DMS153 (cell line): ENCODE measurements at places on chromosomes 5 and 9.

DNA sequence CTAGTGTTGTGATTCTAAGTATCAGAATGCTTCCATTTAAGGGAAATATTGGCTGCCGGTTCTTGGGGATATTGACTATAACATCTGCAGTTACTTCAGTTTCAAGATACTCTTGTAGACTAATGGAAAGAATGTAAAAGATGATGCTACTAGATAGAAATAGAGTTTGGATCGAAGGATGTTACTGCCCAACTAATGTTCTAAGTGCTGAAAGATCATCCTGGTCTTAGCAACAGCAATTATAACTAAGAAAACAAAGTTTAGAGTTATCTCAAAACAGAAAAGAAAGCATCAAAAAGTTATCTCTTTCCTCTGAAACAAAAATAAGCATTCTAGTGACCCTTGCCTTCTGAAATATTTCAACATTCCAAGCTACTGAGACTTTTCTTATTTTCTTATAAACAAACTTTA is 49.9 kb downstream of the ITGA1 start:
- no peak for DNase-seq

GRCh38 chr9:122393284-122393983 is 22.6 kb downstream of the PTGS1 start:
- DNase-seq = no peak

DNA sequence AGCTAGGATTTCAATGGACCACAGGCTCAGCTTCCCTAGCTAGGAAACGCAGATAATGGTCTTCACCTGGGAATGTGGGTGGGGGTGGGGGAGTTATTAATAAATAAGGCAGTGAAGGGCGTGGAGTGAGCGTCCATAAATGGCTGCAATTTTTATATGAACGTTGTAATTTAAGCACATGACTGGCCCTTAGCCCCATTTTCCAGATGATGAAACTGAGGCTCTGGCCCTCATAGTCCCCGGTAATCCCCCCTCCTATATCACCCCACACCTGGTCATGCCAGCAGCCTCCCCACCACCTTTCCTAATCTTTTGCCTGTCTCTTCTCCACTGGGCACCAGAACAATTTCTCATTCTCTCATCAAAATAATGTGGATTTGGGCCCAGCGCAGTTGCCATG is 61.9 kb upstream of the LMX1B start:
- DNase-seq = no peak

- DNase-seq = no peak
Observed at GRCh38 chr5:39062530-39062929, 11.7 kb downstream of the RICTOR start.

DNA sequence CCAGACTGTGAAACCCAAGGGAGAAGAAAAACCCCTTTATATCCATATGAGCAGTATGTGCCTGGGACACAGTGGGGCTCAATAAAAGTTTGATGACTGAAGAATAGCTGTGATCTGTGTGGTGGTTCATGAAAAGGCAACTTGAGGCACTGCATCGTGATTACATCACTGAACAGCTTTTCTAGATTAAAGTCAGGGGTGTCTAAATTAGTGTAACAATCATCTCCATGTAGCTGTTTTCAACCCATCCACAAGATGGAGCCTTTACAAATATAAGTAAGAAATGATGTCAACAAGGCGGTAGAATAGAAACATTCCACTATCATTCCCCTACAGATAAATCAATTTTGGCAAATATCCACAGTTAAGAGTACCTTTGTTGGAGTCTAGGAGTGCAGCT is 55.5 kb downstream of the PRRC1 start:
- no peak for DNase-seq

- no peak for DNase-seq
Observed at GRCh38 chr9:7382304-7382703, 417.3 kb downstream of the DMAC1 start.

DNA sequence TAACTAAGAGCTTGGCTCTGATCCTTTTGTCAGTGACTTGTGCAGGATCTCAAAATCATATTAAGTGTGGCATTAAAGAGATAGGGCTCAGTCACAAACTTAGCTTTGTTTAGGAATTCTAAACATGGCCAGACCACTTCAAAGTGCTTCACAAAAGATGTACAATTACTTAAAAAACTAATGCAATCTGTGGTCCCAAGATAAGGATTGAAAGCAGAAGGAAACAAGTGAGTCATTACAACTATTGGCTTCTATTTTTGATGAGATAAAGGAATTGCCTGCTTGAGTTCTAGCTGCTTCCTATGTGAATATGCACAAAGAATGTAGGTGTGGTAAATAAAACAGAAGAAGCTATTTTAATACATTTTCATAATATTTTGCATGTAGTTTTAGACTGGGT is 44.9 kb upstream of the SLC12A2 start:
- no peak for DNase-seq

DNA sequence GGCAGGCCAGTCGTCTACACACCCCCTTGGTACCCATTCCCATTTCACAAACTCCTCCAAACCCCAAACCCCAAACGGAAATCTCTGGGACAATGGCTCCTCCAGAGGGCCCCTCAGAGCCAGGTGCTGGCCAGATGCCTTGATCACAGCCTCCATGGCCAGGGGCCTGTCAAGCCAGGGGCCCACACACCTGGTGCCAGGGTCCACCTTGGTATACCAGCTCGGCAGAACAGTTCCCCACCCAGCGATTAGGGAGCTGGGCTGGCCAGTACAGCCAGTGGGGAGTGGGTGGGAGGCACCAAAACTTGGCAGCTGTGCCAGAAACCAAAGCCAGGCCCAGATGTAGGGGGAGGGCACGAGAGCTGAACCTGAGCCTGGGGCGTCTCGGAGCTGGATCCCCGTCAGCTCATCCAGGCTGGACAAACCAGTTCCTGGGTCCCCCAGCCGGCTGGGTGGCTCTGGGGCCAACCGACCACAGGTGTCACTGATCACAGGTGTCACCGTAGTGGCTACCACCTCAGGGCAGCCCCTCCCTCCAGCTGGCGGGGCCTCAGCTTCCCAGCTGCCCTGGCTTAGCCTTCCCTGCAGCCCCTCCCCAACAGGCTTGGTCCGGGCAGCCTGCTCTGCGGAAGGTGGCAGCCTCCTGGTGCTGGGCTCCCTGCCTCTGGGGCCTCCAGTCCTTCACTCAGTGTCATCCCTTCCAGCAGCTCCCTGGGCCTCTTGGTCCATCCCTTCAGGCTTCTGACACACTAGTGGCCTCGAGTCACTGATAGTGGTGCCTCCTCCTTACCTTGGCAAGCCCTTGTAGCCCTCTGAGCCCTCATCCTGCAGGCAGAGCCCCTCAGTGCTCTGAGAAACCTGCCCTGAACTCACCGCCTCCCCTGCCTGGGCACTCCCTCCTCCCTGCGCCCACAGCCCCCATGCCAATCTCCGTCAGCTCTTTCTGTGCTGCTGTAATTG is 6.6 kb upstream of the RMND5B start:
- DNase-seq = no peak

GRCh38 chr9:90559075-90560073 is 83.2 kb downstream of the DIRAS2 start:
- DNase-seq = no peak

DNA sequence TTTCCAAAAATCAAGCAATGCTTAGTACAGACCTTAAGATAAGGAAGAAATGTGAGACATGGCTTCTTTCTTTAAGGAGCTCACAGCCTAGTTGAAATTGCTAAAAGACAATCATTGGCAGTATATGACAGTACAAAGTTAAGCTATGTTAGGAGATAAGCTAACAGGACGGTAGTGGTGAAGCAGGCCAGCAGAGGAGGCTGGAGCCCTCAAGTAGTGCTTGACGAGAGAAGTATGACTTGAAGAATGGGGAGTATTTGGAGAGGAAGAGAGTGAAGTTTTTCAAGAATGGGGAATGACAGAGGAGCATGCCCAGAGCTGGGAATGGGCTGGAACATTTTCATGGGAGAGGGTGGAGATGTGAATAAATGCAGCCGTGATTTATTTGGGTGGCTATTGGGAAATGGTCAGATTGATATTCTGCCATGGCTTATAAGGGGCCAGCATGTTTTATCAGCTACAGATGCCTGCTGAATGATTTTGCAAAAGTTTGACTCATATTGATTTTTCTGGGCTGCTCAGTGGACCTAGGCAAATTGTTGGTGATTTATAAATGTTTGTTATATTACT is 43.7 kb downstream of the LURAP1L start:
- no peak for DNase-seq

DNA sequence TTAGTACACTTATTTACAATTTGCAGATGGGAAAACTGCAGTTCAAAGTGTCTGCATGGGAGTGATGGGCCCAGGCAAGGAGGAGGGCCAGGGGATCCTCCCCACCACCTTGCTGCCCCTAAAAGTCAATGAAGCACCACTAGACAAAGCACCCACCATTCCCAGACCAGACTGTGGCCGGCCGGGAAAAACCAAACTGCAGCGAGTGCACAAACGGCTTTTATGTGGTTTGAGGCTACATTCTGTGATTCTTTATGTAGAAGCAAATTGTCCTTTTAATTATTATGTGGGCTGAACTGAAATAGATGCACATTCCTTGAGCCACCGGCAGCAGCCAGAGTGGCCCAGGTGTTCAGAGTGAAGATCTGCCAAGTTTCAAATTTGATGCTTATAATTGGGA is 585.3 kb upstream of the KLF4 start:
- no peak for DNase-seq

DNA sequence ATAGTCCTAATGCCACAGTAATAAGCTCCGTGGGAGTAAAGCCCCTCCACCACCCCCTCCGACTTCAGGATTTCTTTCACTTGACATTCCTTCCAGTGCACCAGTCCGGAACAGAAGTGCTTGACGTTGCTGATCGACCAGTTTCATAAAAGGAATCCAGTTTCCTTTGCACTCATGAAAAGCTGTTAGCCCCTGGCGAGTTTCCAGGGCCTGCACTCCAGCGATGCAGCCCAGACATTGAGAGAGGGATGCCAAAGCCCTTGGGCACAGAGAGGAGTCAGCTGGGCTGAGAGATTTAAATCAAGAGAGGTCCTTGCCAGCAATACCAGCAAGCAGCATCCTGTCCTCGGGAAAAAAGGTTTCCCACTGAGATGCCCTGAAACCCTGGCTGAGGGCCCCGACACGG is 170.1 kb downstream of the GABBR2 start:
- peak; percentile 23 for DNase-seq

DNA sequence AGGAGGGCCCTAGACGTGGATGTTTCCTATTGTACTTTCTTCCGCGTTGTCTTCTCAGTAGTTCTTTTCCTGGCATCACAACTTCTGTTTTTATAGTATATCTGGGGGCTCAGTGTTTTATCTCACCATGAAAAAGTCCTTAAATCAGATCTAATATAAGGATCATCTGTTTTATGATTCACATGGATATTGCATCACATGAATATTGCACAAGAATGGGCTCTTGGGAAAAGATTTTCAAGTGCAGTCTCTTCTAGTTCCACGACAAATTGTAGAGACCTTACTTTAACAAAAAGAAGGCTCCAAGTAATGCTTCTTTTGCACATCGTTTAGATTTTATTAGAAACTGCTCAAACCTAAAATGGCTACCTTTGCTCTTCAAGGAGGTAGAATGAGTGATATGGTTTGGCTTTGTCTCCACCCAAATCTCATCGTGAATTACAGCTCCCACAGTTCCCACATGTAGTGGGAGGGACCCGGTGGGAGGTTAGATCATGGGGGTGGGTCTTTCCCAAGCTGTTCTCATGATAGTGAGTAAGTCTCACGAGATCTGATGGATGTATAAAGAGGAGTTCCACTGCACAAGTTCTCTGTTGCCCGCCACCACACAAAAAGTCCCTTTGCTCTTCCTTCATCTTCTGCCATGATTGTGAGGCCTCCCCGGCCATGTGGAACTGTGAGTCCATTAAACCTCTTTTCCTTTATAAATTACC is 53.7 kb upstream of the FAM120A start:
- no peak for DNase-seq

GRCh38 chr5:97141031-97141430 is 1.4 kb downstream of the LIX1 start:
- DNase-seq = no peak

- no peak for DNase-seq
Observed at GRCh38 chr9:98989036-98990000, 45.6 kb downstream of the COL15A1 start.

DNA sequence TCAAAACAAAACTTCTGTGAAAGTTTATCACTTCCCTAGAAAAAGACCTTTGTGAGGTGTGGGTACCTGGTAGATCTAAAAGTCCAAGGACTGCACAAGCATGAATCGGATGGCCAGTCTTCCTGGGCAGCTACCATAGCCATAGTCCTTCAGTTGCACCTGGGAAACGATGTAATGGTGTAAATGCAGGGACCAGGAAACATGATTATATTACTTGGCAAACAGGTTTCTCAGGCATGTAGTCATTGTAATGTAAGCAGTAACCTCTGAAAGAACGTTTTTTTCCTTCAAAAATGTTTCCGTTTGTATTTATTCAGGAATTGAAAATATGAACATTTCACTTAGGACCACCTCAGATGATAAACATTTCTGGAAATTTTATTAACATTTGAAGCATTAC is 433.4 kb downstream of the DTWD2 start:
- no peak for DNase-seq

DNA sequence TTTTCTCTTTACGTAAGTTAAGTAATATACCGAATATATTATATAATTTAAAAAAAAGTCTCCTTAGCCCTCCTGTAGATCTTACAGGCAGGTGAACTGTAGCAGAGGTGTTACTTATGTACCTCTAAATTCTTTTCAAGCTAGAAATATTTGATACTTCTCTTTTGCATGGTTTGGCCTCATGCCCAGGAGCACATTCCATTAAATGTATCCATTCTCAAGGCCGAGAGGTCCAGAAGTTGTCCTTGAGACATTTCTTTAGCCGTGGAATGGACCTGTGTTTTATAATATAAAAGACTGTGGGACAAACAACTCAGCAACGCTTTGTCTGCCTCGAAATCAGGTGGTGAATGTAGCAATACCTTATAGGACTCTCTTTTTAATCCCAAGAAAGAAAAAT is 184.5 kb downstream of the TRIO start:
- DNase-seq = no peak

- no peak for DNase-seq
Observed at GRCh38 chr9:9747787-9748186, 865.0 kb downstream of the PTPRD start.

DNA sequence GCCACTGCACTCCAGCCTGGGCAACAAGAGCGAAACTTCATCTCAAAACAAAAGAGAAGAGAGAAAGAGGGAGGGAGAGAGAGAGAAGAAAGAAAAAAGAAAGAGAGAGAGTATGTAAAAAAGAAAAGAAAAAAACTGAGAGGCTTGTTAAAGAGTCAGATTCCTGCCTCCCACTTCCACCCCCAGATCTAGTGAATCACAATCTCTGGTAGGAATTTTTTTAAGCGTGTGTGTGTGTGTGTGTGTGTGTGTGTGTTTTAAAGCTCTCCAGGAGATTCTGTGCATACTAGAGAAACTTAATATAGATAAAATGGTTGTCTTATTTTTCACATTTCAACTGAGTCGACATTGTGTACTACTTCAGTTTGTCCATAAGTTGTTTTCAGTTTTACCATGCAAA is 32.0 kb downstream of the SAR1B start:
- no peak for DNase-seq
